ENCODE measurements at places on chromosomes 7 and 10.

DNA sequence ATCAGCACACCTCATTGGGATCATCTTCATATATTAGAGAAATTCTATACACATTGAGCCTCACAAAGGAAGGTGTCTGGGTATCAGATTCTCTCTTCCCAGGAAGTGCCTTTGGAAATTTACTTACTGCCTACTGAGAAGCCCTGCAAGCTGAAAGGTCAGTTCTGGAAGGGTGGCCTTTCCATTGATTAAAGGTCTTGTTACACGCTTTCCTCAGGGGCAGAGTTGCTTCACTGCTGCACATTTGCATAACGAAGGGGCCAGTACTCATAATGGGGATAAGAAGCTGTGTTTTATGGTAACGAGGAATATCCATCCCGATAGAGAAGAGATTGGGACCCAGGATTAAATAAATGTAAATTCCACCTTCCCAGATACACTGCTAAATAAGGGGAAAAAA is 19.4 kb upstream of the IL15RA start:
- DNase-seq: no peak

- no peak for DNase-seq
These were observed 41.8 kb upstream of the C10orf71 start for GRCh38 chr10:49257154-49257553.

GRCh38 chr10:86423739-86424138 is 57.1 kb upstream of the GRID1 start:
- no peak for DNase-seq

- DNase-seq: no peak
These were observed 273.6 kb downstream of the PLXDC2 start for GRCh38 chr10:20089879-20090278.

DNA sequence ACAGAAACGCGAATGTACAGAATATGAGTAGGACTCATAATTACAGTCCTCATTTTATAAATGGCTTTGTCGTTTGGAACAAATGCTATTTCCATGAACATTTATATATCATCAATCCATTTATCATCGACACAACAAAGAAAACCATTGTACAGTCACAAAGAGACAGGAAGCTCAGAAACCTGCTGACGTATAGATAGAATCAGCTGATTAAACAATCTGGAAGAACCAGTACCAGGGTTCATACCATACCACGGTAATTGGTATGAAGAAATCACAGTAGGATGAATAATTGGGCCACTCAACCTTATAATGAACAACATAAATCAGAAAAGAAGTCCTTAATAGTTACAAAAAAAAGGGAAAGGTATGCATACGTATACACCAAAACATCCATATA is 295.0 kb downstream of the PARD3 start:
- DNase-seq: no peak

GRCh38 chr7:116546054-116546453 is 21.2 kb downstream of the CAV1 start:
- DNase-seq: no peak

GRCh38 chr10:7117806-7118674 is 292.8 kb downstream of the SFMBT2 start:
- DNase-seq: no peak

GRCh38 chr7:36245684-36246299 is 92.7 kb downstream of the EEPD1 start:
- DNase-seq: no peak

DNA sequence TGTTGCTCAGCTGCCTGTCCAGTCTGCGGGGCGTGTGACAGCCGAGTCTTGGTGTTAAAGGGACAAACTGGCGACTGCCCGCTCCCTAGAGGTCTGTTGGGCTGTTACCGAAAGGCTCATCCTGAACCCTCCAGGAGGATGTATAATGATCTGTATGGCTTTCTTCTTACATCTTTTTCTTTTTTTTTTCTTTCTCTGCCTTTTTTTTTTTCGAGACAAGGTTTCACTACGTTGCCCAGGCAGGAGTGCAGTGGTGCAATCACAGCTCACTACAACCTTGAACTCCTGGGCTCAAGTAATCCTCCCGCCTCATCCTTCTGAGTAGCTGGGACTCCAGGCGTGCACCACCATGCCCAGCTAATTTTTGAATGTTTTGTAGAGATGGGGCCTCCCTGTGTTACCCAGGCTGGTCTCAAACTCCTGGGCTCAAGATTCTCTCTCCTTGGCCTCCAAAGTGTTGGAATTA is 857 bp downstream of the INTS15 start:
- DNase-seq: peak; percentile 31

GRCh38 chr10:26737730-26738129 is 40.2 kb downstream of the PDSS1 start:
- DNase-seq: peak; percentile 40

- no peak for DNase-seq
These were observed 88.3 kb upstream of the ANTXRL start for GRCh38 chr10:46198516-46198915.

- DNase-seq: no peak
These were observed 222.4 kb upstream of the LRGUK start for GRCh38 chr7:133904776-133905175.

DNA sequence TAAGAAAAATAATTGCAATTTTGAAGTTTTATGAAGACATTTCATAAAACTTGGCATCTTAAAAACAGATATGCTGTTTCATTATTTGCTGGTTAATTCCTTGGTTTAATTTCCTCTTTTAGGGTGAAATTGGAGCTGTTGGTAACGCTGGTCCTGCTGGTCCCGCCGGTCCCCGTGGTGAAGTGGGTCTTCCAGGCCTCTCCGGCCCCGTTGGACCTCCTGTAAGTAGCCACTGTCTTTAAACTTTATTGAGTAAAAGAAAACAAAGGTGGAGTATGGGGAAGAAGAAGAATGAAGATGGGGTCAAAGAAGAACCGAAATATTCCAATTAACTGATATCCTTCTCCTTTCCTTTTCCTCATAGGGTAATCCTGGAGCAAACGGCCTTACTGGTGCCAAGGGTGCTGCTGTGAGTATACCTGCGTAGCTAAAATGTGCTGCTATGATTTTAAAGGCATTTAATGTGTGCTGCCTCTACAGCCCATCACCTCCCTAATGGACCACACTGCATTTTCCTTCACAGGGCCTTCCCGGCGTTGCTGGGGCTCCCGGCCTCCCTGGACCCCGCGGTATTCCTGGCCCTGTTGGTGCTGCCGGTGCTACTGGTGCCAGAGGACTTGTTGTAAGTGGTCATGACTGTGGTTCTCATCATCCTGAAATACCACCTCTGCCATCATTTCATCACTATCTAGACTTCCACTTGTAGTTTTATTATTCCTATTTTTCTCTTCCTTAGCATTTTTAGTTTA is 14.7 kb downstream of the COL1A2 start:
- no peak for DNase-seq

- no peak for DNase-seq
These were observed 7.4 kb upstream of the OSBPL3 start for GRCh38 chr7:24987331-24987842.

GRCh38 chr10:120479506-120479905 is 22.5 kb downstream of the PLPP4 start:
- no peak for DNase-seq

DNA sequence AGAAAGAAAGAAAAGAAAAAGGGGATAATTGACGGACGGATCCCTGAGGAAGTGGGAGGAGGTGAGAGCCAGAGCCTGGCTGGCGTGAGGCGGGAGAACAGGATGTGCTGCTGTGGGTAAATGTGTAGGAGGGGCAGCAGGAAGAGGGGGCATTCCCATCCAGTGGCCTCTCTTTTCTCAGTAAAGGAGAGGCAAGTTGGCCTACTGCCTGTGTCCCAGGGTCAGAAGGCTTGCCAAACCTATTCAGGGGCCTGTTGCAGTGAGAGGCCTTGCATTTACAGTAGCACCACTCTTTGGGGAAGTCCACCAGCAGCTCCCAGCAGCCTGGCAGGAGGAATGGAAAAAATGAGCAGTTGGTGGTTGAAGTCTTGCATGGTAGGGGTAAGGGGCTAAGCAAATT is 26.6 kb upstream of the ASCC1 start:
- DNase-seq: no peak

- no peak for DNase-seq
These were observed 40.6 kb upstream of the RBAK start for GRCh38 chr7:5005066-5005465.

DNA sequence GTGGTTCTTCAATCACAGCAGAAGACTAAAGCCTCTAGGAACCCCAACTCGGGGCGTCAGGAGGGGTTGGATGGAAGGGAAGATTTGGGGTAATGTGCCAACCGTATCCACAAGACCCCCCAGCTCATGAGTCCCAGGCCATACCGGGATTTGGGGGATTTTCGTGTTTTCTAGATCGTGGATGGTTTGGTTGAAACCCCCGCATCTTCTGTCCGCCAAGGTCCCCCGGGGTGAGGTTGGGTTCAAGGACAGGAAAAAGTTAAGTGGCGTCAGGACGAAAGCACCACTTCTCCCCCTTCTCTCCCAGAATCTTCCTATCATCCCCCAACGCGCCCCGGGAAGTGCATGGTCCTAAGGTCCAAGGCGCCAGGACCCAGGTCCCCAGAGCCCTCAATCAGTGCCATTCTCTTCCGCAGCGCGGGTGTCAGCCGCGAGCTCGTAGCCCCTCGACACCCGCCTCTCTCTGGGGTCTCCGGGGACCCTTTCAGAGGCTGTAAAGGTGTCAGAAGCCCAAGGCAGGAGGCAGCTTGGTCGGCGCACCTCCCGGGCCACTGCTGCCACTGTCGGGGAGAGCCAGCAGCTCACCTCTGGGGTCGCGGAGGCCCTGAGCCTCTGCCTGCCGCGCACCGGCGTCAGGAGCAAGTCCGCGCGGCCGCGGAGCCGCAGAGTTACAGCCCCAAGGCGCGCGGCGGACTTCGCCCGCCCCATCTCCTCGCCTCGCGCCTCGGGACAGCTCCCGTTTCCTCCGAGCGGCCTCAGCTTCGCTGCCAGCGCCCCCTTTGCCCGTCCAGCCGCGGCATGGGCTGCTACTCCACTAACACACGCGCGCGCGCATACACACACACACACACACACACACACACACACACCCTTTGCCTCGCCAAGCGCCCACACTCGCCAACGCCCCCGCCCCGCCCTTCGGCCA is 1.5 kb downstream of the MKX start:
- peak; percentile 47 for DNase-seq

- DNase-seq: no peak
These were observed 9.5 kb downstream of the LMOD2 start for GRCh38 chr7:123665157-123665556.

DNA sequence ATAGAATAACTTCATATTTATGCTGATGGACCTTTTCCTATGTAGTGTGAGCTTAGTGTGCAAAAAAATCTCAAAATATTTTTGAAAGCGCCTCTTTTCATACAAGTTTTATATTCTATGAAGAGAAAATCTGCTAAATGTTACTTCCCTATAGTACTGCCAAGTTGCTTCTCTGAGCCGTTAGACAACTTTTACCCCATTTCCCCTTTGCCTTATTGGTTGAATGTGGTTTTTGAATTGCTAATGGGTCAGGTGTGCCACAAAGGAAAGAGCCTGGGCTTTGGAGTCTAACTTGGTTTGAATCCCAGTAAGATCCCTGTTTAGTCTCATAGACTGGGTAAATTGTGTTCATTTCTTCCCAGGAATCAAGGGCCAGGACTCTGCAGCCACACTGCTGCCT is 261.5 kb downstream of the SNX10 start:
- no peak for DNase-seq

Measured in MM.1S (cell line).